ENCODE measurements at places on chromosomes 4 and X.
A peak's percentile ranks its signal among the peaks of the same experiment; 100 is the strongest.

DNA sequence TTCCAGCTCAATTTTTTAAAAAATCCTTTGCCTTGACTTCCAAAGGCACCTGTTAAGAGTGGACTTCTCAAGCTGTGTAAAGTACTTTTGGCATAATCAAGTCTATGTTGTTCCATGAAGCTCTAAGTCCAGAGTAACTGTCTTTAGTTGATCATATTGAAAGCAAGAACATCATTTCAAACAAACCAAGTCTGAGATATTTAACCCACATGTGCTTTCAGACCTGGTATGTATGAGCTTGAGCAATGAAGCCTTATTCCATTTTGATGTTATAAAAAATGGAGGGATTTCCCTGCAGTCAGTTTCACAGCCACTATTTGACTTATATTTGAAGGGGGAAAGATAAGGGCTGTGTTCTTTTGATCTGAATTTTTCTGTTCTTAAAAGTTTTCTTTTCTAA, 23.7 kb upstream of the EOLA2 start:
- DNase-seq = no peak

GRCh38 chr4:16912896-16913295, 14.5 kb upstream of the LDB2 start:
- DNase-seq = no peak

DNA sequence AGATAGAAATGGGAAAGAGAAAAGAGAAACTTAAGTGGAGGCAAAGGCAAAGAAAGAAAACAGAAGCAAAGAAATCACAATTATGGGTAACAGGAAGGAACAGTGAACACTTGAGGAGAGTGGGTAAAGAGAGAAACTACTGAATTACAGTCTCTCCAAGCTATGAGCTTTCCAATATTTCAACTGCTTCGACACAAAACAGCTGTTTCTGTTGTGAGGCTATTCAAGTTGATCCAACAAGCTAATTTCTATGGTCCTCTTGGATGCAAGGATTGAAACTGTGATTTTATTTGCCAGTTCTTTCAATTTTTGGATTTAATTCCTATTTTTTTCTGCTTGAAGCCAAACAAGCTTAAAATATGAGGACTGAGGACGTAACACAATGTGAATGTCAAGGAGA, 80.5 kb upstream of the ADGRA3 start:
- no peak for DNase-seq

DNA sequence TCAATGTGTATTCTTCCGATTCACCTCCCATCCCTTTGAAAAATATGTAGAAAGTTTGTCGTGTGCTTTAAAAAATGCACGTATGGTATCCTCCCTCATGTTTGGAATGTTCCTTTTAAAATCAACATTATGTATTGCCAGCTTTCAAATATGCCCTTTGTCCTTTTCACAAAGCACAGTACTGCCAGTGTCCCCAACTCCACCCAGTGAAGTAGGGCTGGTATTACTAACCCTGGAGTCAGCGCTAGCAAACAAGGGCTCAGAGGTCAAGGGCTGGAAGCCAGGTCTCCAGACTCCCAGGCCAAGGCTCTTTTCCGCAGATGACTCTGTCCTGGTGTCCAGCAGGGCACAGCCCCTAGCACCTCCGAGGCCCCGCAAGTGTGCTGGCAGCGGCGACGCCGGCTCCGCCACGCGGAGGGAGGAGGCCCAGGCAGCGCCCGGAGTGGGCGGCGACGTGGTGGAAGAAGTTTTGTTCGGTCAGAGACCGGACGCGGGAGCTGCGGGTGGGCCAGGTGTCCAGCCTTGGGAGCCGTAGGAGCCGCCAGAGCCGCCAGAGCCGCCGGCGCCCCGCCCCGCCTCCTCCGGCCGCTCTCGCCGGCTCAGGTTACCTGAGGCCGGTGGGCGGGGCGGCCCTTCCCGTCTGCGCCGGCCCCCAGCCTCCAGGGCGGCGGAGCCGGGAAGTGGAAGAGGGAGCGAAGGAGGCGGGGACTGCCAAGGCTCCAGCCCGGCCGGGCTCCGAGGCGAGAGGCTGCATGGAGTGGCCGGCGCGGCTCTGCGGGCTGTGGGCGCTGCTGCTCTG, at the start of gene IL13RA1:
IL13RA1 (plus strand) TSS at position 720 of the 799 bp plus-strand sequence; CDS start at position 753, 33 bp downstream.
- DNase-seq = peak; percentile 62

All from GM13976 (cell line).